A375 (cell line): ENCODE measurements at places on chromosomes 2 and 18. TPM values are rescaled to one million over a fixed set of nuclear protein-coding genes. Genes with fewer than 3 reads are reported as not detected.

The TLX2 gene
- 1.8 and 2.8 TPM in 2 replicates for total RNA-seq

The FKBP7 gene
- 8.6 and 13.4 TPM in 2 replicates for total RNA-seq

The CCDC138 gene
- total RNA-seq, result 6.3 and 7.7 TPM in 2 replicates

The ACADL gene
- total RNA-seq, result 0.08 and 0.23 TPM in 2 replicates

The SNTG2 gene
- total RNA-seq, result not detected in 2 replicates

The TMEM198 gene
- 4.2 and 4.3 TPM in 2 replicates for total RNA-seq

The CYTIP gene
- total RNA-seq, result not detected in 2 replicates

The SCYGR1 gene
- total RNA-seq, result not detected in 2 replicates

The MC4R gene
- 0.23 TPM in 1 of 2 replicates, not detected in the other for total RNA-seq

The CXCR1 gene
- total RNA-seq, result not detected in 2 replicates
